ENCODE measurements at places on chromosomes 11 and 22.

DNA sequence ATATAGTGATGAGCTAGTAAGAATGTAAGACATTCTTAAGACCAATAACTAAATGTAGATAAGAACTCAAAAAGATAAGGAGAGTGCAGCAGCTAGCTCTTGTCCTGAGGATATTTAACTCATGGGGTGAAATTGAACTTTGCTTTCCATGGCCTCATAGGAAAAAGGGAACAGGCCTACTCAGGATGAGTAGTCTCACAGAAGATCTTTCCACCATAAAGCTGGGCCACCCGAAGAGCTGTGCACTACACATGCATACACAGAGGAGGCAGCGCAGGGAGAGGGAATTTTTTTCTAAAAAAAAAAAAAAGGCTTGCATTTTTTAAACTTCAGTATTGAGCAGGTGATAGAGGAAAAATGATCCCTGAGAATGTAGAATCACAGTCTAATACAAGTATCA is 59.9 kb upstream of the CFAP300 start:
- DNase-seq, result no peak

- no peak for DNase-seq
These were observed 1.3 kb downstream of the CLMP start for GRCh38 chr11:123193742-123194141.

GRCh38 chr22:27409299-27409698 is 392.3 kb downstream of the MN1 start:
- no peak for DNase-seq

- DNase-seq, result no peak
These were observed 114.9 kb downstream of the NAV2 start for GRCh38 chr11:19827399-19828135.

- peak; percentile 30 for DNase-seq
These were observed 54.7 kb downstream of the MYEOV start for GRCh38 chr11:69348414-69349235.

DNA sequence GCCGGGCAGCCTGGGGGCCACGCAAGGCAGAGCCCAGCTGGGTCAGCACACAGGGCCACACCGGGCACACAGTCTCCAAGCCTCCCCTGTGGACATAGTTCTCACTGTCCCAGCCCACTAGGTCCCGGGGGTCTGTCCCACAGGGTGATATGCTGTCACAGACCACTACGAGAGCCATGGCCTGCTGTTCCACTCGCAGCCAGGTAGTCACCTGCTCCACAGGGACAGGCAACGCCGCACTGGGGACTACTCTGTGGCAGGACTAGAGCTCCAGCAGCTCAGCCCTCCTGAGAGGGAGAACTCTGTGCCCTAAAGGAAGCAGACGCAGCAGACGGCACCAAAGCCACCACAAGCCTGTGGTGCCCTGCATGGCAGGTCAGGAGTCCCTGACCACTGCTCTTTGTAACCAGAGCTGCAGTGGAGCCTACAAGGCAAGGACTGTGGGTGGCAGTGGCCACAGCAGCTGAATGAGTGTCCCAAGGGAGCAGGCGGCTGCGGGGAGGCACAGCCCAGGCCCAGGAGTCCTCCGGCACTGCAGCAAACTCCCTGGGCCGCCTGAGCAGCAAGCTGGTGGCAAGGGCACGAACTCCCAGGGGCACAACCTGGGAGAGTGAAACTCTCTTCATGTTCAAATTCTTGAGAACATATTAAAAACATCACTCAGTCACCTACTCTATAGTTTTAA is 171.2 kb upstream of the GRK3 start:
- DNase-seq, result no peak

DNA sequence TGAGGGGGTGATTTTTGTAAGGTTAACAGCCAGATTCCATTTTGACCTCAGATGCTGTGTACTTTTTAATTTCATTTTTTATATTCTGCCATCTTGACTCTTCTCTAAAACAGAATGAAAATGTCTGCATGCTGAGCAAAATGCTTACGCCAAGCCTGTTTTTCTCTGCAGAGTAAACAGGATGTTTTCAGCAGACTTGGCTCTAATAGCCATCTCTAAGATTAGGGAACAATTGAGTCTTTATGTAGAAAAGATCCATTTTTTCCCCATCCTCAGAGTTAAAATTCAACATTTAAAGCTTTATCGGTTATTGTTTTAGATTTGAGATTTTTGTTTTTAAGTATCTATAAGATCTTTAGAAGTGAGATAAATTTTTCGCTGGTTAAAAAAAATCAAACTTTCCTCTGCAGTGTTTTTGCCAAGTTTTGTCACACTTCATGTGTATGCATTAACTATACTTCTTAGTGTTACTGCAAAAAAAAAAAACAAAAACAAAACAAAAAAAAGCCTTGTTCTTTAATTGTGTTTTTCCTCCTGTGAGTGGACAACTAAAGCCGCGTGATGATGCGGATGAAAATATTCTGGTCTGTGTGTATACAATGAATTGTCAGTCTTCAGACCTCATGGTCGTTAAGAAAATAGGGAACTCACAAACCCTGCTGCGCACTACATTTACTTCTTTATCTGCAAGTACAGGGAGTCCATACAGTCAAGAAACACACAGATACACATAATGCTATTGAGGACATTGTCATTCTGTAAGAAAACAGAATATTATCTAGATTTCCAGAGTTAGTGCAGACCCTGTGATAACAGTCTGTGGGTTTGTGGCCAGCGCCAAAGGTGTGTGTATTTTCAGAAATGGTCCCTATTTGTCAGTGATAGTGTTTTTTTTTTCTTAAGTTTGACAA is 17.5 kb upstream of the ADSL start:
- DNase-seq, result peak; percentile 1

- DNase-seq, result no peak
These were observed 340.1 kb downstream of the NTM start for GRCh38 chr11:131710511-131710910.

DNA sequence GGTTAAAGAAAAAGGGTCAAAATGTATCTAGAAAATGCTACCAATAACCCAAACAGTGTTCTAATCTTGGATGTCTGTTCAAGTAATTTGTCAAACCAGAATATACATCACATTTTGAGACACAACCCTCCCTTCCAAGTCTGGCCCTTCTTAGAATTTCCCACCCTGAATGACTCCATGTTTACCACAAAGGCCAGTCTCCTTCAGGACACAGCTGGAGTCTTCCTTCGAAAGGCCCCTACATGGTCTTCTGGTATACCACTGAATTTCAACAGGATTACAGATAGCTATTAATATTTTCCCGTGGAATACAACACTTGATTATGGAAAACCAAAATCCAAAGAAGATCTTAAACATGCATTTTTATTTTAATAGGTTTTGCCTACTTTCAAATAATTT is 10.2 kb downstream of the CCDC34 start:
- DNase-seq, result no peak
